ENCODE measurements at places on chromosomes 13 and 19.

DNA sequence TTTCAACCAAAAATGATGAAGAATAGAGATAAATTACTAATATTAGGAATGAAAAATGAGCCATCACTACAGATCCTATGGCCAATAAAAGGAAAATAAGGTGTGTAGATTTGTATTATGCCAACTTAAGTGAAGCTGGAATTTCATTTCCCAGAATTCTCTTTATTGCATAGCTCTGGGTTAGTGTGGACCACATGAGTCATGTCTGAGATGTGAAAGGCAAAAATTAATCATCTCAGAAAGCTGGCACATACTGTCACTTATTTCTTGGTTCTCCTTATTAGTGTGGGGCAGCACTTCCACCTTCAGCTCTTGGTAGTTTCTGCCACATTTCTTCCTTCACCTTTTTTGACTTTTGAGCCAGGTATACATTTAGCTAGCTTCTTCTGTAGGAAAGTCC is 82.6 kb downstream of the KATNAL1 start:
- no peak for DNase-seq

GRCh38 chr19:5585461-5586299 is 17.9 kb upstream of the TINCR start:
- no peak for DNase-seq

DNA sequence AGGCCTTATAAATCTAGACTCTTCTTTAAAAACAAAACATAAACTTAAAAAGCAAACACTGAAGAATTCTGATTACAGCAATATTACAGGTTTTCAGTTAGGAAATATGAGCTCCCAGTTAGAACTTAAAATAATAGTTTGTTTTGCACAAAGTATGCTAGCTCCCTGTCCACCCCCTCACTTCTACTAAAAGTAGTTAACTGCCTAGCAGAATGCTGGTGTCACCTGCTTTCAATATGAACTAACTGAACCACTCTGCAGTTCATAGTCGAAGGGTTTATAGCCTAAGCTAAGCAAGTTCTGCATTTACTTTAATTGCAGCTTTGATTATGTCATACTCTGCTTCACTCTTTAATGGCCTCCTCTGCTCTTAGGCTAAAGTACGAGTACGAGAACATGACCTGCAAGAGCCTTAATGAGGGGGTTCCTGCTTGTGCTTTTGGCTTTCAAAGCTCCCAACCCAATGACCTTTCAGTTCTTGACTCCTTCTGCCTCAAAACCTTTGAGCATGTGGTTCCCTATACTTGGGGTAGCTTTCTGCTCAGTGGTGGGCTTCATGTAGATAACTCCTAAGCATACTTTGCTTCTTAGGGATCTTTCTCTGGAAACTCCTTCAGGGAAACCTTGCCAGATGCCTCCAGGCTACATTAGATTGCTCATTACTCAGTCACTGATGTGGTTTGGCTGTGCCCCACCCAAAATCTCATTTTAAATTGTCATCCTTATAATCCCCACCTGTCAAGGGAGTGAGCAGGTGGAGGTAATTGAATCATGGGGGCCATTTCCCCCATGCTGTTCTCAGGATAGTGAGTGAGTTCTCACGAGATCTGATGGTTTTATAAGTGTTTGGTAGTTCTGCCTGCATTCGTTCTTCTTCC is 278.9 kb upstream of the ARGLU1 start:
- no peak for DNase-seq

DNA sequence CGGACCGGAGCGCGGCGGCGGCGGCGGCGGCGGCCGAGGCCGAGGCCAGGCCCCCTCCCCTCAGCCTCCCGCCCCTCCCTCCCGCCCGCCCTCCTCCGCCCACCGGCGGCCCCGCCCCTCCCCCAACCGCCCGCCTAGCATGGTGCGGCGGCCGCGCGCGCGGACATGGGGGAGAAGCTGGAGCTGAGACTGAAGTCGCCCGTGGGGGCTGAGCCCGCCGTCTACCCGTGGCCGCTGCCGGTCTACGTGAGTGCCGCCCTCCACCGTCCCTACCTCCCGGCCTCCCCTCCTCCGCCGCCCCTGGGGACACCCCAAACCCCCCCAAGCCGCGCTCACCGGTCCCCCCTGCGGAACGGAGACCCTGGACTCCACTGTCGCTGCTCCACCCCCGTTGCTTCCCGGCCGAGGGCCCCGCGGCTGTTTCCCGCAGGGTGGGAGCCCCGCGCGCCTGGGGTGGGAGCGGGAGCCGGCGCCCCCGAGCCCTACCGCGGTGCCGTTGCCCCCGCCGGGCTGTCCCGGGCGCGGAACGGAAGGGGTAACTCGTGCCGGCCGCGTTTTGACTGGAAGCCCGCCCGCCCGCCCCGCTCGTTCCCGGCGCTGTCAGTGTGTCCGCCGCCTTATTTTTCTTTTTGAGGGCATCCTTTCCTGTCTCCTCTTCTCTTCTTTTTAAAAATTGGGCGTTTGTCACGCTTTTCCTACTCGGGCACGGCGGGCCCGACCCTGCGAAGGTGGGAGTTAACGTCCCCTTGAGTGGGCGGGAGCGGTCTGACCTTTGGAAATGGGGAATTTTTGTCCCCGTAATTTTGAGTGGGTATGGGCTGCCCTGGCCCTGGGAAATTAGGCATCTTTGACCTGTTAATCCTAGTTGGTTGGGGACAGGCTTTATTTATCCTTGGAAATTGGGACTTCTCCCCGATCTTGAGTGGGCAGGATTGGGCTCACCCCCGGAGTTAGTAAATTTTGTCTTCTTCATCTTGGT is 576 bp downstream of the DOT1L start:
- no peak for DNase-seq

- no peak for DNase-seq
Observed at GRCh38 chr13:44368599-44369368, 4.8 kb upstream of the SERP2 start.

- DNase-seq = no peak
Observed at GRCh38 chr13:62194371-62194770, 778.7 kb upstream of the PCDH20 start.

GRCh38 chr13:99747403-99747710 is 224.2 kb downstream of the ZIC5 start:
- DNase-seq = no peak

DNA sequence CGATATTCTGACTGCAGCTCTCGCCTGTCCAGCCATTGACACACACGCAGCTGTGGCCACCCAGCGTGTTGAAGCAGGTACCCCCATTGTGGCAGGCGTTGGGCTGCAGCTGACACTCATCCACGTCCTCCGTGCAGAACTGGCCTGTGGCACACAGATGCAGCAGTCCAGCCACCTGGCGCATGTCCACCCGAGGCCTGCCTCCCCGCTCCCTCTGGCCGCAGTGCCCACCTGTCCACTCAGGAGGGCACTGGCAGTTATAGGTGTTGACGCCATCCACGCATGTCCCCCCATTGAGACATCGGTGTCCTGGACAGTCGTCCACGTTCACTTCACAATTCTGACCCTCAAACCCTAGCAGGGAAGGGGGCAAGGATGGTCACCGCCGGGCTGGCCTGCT is 9.3 kb downstream of the NOTCH3 start:
- no peak for DNase-seq

DNA sequence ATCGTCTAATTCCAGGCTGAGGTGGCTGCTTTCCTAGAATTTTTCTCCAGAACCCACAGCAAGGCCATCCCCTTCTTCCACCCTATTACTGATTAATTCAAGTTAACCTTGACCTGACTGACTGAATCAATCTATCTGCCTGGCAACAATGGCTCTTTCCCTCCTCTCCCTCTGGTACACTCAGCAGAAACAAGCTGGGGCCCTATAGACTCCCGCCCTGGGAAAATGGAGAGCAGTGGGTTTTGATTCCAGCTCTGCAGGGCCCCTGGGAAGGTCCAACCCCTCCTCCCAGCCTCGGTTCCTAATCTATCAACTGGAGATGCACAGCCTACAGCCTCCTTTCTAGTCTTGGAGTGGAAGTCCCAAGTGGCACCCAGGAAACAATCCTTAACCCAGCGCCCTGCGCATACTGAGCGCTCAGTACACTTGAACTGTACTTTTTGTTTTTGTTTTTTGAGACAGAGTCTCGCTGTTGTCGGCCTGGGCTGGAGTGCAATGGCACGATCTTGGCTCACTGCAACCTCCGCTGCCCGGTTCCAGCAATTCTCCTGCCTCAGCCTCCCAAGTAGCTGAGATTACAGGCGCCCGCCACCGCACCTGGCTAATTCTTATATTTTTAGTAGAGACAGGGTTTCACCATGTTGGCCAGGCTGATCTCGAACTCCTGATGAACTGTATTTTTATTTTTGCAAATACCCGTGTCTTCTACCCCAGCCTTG is 5.2 kb upstream of the C3 start:
- no peak for DNase-seq

GRCh38 chr13:36212789-36213188 is 1.6 kb downstream of the SOHLH2 start:
- DNase-seq = no peak

DNA sequence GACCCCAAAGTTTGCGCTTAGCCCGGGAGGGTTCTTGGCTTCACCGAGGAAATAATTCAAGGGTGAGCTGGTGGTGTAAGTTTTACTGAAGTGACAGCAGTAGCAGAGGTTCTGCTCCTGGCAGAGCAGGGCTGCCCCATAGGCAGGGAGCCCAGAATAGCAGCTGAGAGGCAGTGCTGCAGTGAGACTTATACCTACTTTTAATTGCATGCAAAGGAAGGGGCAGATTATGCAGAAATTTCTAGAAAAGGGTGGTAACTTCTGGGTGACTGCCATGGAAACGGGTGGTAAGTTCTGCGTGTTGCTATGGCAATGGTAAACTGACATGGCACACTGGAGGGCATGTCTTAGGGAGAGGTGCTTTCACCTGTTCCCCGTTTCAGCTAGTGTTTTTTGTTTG is 17.5 kb upstream of the CAMSAP3 start:
- DNase-seq = no peak

GRCh38 chr13:53343361-53343744 is 314.7 kb downstream of the OLFM4 start:
- no peak for DNase-seq

GRCh38 chr13:35732565-35732964 is 256.1 kb upstream of the MAB21L1 start:
- no peak for DNase-seq

- DNase-seq = no peak
Observed at GRCh38 chr13:22000191-22000590, 329.3 kb downstream of the FGF9 start.

- no peak for DNase-seq
Observed at GRCh38 chr19:32038021-32038920, 307.1 kb upstream of the ZNF507 start.

GRCh38 chr13:111608556-111608955 is 288.1 kb downstream of the TEX29 start:
- no peak for DNase-seq

- no peak for DNase-seq
Observed at GRCh38 chr19:57773488-57773887, 4.0 kb downstream of the ZNF586 start.

GRCh38 chr19:46481223-46481848 is 10.0 kb upstream of the PNMA8A start:
- DNase-seq = no peak

DNA sequence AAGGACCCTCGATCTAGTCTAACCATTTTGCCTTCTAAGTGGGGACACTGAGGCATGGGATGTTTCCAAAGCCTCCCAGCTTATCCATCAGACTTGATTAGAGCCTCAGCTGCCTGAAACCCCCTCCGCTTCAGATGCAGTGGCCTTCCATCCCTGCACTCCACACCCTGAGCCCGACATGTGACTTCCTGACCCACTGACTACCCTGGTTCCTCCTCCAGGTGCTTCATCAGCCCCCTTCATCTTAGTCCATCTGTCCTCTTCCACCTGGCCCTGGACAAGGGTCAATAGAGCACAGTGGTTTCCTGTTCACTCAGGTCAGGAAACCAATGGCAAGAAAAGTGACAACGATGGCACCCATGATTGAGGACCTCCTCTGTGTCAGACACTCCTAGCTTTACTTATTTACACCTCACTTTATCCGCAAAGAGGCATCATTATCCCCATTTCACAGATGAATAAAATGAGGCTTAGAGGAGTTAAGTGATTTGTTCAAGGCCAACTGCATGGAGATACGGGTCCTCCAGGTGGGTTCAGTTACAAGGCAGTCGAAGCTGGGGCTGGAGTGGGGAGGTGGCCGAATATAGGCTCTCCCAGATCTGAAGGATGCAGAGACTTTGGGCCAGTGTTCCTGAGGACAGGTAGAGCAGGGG is 81.6 kb upstream of the TM9SF2 start:
- DNase-seq = no peak

DNA sequence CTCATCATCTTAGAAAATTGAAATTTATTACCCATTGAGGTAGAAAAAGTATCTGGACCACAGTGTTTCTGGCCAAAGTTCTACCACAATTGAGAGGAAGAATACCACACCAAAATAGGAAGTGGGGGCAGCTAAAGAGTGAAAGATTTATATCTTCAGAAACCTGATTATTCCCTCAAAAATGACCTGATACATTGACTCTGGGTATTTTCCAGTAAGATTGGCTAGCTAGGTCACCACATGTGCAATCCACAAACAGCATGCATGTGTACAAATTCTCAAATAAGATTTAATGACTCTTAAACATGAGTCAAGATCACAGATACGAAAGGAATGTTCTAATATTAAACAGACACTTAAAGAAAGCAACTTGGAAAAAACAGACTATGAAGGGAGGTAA is 1516.2 kb upstream of the PCDH20 start:
- DNase-seq = no peak

DNA sequence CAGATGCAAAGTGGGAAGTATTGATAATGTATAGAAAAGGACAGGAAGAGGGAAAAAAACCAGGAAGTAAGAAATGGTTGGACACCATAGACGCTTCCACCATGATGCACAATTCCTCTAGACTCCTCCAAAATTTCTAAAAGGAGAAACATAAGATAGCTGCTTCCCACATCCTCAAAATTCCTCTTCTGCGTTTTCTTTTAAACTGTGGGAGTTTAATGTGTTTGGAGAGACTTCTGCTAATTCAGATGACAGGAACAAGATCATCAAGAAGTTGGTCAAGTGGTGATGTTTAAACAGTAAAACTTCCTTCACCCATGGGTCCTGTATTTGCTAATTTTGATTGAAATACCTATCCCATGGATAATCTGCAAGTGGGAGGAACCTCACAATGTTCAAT is 130.2 kb downstream of the IRS2 start:
- no peak for DNase-seq

DNA sequence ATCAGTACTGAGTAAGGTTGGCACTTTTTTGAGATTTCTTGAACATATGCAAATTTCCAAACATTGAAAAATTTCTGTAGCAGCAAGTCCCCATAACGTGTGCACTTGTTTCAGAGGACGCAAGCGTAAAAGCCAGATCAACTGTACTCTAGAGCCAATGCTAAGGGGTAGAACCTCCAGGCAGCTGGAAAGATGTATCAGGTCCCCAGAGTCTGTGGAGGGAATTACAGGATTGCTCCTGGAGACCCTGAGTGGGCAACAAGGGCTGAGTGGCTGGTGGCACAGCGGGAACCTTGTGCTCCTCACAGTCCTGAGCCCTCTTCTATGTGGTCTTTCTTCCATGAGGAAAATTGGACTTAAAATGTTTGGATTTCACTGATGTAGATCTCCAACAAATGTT is 53.9 kb upstream of the AMER2 start:
- DNase-seq = no peak
